ENCODE measurements at places on chromosomes 7 and 10. TPM values are rescaled to one million over a fixed set of nuclear protein-coding genes. Genes with fewer than 3 reads are reported as not detected.

DNA sequence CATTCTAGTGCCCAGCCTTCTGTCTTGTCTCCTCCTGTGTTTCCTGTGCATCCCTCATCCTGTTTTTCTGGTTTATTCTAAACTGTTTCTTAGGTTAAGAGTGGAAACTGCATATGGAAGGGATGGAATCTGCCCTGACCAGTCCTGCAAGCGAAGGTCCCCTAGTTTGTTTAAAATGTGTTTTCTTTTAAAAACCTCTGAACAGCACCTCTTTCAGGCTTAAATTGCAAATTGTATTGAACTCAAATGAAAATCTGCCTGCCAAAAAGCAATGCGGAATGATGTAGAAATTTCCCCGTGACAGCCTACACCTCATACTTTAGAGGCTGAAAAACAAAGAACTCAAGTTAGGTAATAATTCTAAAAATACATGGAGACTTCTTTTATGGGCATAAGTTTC, 222.8 kb upstream of the IMMP2L start:
- H3K27ac ChIP-seq = peak overlapping the region; percentile 73
- no peak for DNase-seq
- peaks cover 18% of the 10 kb centered on the region for H3K4me1 ChIP-seq

DNA sequence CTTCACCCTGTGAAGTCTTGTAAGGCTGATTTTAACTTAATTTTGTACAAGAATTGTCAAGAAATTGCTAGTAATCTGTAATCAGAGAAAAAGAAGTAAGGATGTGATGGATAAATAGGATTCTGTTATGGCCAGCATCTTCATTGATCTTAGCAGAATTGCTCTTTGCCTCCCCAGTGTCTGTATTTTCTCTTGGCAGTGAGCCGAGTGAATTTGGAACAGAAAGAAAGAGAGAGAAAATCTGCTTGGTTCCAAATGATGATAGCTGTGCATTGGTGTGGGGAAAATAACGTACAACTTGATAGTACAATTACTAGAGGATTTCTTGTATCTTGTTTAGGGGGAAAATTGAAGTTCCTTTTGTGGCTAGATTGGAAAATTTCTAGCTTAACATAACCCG, 34.6 kb downstream of the VTI1A start:
- H3K27ac ChIP-seq = no peak overlapping the region
- H3K27me3 ChIP-seq = no peaks in the 10 kb centered on the region
- no peaks in the 10 kb centered on the region for H3K4me1 ChIP-seq
- peaks cover 3% of the 10 kb centered on the region for H3K36me3 ChIP-seq

GRCh38 chr10:4658777-4659176, 167.2 kb upstream of the AKR1E2 start:
- H3K4me3 ChIP-seq = no peak overlapping the region
- no peak overlapping the region for H3K27ac ChIP-seq
- no peaks in the 10 kb centered on the region for H3K36me3 ChIP-seq
- no peaks in the 10 kb centered on the region for H3K27me3 ChIP-seq
- peaks cover 31% of the 10 kb centered on the region for H3K4me1 ChIP-seq

- H3K4me3 ChIP-seq = no peak overlapping the region
- no peak for DNase-seq
- no peaks in the 10 kb centered on the region for H3K27me3 ChIP-seq
- H3K27ac ChIP-seq = peak overlapping the region; percentile 32
- H3K4me1 ChIP-seq = peaks cover 13% of the 10 kb centered on the region
Observed at GRCh38 chr7:30301751-30302150, 17.4 kb downstream of the ZNRF2 start.

ARMC3 gene
- 2.0 TPM for total RNA-seq

ZCCHC24 gene
- 29.1 TPM for total RNA-seq

IDI2 gene
- not detected for total RNA-seq

IGF2BP3 gene
- 99.3 TPM for total RNA-seq

EPO gene
- 0.22 TPM for total RNA-seq

SAP25 gene
- total RNA-seq = 3.1 TPM

ASB15 gene
- total RNA-seq = not detected

MINPP1 gene
- total RNA-seq = 18.1 TPM
